Body of pancreas (tissue), 4 donors: ENCODE measurements at places on chromosomes 16 and 17.

GRCh38 chr17:72122765-72123529 lies 2.1 kb downstream of the SOX9 start:
- H3K4me1 ChIP-seq: peaks cover 55% of the 10 kb centered on the region
- peak overlapping the region; percentile 70 for H3K4me3 ChIP-seq
- peak overlapping the region; percentile 96 for H3K27ac ChIP-seq

DNA sequence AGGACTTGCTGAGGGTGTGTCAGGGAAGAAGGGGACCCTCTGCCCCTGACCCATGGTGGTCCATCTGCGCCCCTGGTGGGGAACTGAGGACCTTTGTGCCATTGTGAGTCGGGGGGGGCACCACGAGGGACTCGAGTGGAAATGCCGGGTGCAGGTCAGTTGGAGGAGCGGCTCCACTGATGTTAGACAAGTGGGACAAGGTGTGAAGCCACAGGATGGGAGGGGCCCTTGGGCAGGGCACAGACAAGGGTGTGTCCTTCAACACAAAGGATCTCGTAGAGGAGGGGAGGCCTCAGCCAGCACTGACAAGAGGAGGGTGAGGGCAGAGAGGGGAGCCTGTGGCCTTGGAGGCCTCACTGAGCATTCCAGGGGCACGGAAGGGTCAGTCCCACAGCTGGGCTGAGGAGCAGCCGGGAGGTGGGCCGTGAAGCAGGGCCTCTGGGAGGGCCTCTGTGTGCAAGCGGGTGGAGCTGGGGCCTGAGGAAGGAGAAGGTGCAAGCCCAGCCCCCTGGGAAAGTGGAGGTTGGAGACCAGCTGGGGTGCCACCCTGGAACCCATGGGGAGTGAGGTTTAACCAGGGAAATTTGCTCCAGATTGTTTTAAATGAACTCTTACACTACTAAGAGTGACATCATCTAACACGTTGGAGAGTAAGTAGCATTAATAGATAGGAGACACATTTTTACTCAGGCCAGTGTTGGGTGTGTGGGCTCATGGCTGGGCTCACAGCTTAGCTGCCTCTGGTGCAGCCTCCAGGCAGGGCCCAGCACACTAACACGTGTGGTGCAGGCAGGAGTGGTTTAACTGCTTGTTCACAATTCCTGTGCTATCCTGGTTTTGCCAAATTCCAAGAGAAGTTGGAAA lies 27.9 kb downstream of the NARF start:
- DNase-seq: no peak
- no peaks in the 10 kb centered on the region for H3K27me3 ChIP-seq
- H3K4me1 ChIP-seq: no peaks in the 10 kb centered on the region
- H3K27ac ChIP-seq: no peak overlapping the region
- peaks cover 5% of the 10 kb centered on the region for H3K36me3 ChIP-seq

DNA sequence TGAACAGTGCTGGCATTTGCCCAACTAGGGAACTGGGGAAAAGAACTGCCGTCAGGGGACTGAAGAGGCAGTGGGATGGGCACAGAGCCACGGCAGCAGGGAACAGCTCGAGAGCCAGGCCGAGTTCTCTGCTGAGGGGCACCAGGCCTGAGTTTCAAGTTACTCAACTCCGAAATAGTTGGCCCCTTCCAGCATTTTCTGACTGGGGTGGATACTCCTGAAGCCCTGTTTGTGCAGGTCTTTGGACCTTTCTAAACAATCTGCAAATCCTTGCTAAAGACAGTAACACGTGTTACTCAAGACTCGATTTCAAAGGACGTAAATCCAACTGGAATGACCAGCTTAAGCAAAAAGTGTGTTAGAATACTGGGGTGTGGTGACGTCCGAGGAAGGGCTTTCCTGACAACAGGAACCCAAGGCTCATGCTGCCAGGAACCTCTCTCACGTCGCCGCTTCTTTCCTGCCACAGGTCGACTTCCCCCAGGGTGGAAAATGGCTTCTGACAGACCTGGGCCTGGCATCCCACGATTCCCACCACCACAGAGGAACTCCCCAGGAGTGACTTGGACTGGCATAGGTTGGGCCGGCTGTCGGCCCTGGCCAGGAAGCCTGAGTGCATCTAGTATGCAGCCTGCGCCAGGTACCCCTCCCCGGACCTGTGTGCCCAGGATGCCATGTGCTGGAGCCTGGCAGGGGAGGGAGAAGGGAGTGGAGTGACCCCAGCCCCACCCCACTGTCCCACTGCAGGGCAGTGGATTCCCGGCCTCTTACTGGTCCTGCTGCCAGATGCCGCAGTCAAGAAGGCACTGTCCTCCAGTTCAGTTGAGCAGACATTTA lies 71.9 kb downstream of the N4BP1 start:
- no peak overlapping the region for H3K4me3 ChIP-seq
- peaks cover 6% of the 10 kb centered on the region for H3K36me3 ChIP-seq
- DNase-seq: no peak
- no peak overlapping the region for H3K27ac ChIP-seq

DNA sequence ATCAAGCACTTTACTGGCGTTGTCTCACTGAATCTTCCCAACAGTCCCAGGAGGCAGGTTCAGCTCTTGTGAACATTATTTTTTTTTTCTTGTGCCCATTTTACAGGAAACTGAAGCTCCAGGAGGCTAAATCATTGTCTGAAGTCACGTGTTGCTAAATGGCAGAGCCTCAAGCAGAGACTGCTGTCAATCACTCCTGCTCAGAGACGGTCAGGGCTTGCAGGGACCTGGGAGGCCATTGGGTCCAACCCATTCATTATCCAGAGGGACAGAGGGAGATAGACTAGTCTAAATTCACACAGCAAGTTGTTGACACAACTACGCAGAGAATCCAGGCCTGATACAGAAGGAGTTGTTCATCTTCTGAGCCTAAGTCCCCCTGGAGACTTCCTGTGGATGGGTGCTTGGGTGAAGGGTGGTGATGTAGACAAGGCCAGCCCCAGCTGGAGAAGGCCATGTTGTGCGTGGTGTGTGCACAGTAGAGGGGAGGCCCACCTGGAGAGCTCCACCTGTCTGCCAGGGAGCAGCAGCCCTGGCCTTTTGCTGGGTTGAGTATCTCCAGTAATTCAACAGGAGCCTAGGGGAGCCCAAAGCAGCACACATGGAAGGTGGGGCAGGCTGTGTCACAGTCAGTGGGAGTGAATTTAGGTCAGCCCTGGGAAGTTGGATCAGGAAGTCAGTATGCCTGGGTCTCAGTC lies 24.3 kb upstream of the C1QL1 start:
- H3K4me1 ChIP-seq: peaks cover 18% of the 10 kb centered on the region
- no peaks in the 10 kb centered on the region for H3K27me3 ChIP-seq
- H3K36me3 ChIP-seq: no peaks in the 10 kb centered on the region
- H3K4me3 ChIP-seq: no peak overlapping the region

DNA sequence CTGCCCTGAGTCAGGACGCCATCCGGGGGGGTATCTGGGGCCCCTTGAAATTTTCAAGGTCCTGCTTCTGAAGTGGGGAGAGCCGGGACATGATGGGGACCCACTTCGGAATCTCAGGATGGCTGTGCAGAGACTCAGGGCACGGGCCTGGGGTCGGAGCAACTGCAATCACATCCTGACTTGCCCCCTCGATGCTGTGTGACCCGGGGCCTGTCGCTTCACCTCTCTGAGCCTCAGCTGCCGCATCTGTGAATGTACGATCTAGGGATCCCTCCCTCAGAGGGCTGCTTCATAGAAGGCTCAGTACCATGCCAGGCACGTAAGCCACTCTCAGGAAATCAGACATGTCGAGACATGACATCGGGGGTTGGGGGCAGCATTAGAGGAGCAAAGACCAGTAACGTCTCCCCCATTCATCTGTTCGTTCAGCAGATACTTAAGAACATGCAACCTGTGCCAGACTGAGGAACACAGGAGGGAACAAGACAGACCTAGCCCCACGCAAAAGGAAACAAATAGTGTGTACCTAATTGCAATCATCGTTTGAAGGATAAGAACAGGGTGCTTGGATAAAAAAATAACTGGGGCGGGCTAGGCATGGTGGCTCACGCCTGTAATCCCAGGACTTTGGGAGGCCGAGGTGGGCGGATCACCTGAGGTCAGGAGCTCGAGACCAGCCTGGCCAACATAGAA lies 229.6 kb downstream of the PARN start:
- DNase-seq: no peak
- H3K4me3 ChIP-seq: no peak overlapping the region
- H3K36me3 ChIP-seq: no peaks in the 10 kb centered on the region
- no peak overlapping the region for H3K27ac ChIP-seq
- peaks cover 9% of the 10 kb centered on the region for H3K4me1 ChIP-seq

DNA sequence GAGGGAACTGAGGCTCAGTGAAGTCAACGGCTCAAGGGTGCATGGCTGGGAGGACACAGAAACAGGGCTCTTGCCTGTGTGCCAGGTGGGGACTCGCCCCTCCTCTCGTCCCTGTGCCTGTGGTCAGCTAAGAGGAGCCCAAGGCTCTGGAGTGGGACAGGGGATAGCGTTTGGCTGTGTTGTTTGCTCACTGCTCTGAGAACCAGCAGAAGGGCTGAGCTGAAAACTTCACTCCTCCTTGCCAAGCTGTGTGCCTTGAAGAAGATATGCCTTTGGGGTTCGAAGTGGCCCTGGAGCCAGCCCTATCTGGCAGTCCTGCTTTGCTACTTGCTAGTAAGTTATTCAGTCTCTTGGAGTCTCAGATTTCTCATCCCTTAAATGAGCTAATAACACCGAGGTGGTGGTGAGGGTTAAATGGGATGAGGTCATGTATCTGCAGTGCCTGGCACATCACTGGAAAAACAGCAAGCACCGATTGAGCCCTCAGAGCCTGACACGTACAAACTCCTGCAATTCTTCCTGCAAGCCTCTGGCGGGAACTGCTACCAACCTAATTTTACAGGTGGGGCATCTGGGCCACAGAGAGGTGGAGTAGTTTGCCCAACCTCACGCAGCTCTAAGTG lies 17.7 kb downstream of the FOXL1 start:
- no peaks in the 10 kb centered on the region for H3K36me3 ChIP-seq
- no peak overlapping the region for H3K27ac ChIP-seq
- no peak overlapping the region for H3K4me3 ChIP-seq
- no peak for DNase-seq

DNA sequence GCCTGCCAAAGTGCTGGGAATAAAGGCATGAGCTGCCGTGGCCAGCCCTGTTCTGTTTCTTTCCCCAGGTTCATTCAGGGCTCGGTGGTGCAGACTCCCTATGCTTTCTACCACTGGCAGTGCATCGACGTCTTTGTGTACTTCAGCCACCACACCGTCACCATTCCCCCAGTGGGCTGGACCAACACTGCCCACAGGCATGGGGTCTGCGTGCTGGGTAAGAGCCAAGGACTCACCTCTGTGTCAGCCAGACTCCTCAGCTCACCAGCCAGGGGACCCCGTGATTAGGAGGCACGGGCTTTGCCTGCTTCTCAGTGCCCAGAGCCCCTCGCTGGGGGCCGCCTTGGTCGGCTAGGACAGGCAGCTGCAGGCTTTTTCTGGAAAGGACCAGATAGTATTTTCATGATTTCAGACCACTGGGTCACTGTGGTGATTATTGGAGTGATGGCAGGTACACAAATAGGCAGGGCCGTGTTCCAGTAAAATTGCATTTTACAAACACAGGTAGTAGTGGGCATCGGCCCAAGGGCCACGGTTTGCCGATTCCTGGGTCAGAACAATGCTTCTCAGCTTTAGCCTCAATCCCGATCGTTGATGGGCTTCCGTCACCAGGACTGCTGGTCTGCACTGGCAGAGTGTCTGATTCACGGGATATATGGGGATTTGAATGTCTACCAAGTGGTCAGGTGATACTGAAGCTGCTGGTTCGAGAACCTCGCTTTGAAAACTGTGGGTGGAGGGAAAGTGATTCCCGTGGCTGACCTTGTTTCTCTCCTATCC lies 5.0 kb downstream of the ENGASE start:
- no peak for DNase-seq
- no peak overlapping the region for H3K4me3 ChIP-seq
- no peaks in the 10 kb centered on the region for H3K27me3 ChIP-seq
- H3K27ac ChIP-seq: no peak overlapping the region
- H3K4me1 ChIP-seq: peaks cover 12% of the 10 kb centered on the region

GRCh38 chr17:62075308-62075815 lies 10.3 kb upstream of the MED13 start:
- no peaks in the 10 kb centered on the region for H3K27me3 ChIP-seq
- H3K36me3 ChIP-seq: no peaks in the 10 kb centered on the region
- no peak overlapping the region for H3K4me3 ChIP-seq
- peaks cover 13% of the 10 kb centered on the region for H3K4me1 ChIP-seq
- DNase-seq: no peak

- no peak overlapping the region for H3K27ac ChIP-seq
- no peaks in the 10 kb centered on the region for H3K27me3 ChIP-seq
- no peaks in the 10 kb centered on the region for H3K36me3 ChIP-seq
- no peak overlapping the region for H3K4me3 ChIP-seq
Measured at GRCh38 chr16:4166821-4167220, 50.6 kb upstream of the ADCY9 start.

DNA sequence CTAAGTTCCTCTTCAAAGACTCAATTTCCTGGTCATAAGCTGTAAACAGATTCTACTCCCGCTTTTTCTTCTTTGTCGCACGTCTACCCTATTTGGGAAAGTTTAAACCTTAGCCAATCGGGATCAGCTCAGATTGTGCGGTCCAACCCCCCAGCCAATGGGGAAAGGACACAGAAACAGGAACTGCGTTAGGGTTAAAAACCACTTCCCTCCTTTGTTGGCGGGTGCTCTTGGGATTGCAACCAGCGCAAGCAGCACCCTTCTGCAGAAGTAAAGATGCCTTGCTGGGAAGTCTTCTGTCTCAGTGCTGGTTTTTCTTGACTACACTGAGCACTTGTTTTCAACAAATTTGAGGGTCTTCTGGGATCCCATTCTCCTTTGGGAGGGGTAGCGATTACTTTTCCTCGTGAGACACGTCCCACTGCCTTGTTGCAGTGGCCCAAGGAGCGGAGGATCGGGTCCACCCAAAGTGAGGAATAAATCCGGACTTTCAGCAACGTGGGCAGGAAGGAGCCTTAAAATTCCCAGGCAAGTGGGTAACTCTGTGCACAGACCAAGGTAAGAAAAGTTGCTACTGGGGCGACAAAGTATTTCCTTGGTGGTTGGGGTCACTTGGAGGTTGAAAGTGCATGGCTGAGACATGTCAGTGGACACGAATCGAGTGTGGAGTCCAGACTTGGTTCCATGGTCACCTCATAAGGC lies 1.0 kb upstream of the YPEL3 start:
- peaks cover 35% of the 10 kb centered on the region for H3K4me1 ChIP-seq
- H3K27me3 ChIP-seq: no peaks in the 10 kb centered on the region
- no peak for DNase-seq
- H3K27ac ChIP-seq: no peak overlapping the region

GRCh38 chr17:15263206-15263579 lies 1.9 kb downstream of the PMP22 start:
- H3K27me3 ChIP-seq: no peaks in the 10 kb centered on the region
- peaks cover 54% of the 10 kb centered on the region for H3K4me1 ChIP-seq
- DNase-seq: peak; percentile 59
- H3K27ac ChIP-seq: peak overlapping the region; percentile 34
- no peak overlapping the region for H3K4me3 ChIP-seq
